ENCODE measurements at places on chromosomes 4 and X.

DNA sequence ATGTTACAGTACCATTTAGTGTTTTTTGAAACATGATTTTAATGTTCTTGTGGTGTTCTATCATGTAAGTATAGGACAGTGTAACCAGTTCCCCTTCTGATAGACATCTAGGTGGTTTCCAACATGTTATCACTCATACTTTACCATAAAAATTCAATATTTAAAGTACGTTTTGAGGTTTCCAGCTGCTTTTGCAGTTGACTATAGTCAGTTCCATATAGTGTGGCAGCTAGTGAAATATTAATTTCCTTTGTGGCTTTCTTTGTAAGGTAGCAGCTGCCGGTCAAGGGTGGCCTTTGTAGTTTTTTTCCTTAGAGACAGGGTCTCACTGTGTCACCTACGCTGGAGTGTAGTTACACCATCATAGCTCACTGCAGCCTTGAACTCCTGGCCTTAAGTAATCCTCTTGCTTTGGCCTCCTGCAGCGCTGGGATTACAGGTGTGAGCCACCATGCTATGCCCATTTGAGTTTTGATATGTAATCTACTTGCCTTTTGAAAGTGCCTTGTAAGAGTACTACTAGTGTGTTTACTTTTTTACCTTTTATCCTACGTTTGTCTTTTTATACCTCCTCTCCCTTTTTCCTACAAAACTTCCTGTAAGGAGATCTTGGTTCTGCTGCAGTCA lies 63.0 kb downstream of the ARHGAP10 start:
- DNase-seq: peak; percentile 56

DNA sequence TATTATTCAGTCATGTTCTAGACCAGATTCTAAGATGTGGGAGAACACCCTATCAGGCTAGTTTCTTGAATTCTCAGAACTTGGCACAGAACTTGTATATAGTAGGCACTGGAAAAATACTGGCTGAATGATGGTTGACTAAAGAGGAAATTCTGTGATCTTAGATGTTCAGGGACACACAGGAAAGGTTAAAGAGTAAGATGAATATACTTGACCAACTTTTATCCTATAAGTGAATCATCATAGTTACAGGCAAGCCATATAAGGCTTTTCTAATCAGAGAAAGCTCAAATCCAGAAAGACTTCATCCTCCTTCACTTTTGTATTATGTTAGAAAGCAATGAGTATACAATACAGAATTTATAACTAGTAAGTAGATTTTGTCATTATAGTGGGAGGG lies 53.8 kb downstream of the SEPTIN11 start:
- peak; percentile 29 for DNase-seq

GRCh38 chr4:88725986-88726385 lies 28.4 kb upstream of the NAP1L5 start:
- no peak for DNase-seq

DNA sequence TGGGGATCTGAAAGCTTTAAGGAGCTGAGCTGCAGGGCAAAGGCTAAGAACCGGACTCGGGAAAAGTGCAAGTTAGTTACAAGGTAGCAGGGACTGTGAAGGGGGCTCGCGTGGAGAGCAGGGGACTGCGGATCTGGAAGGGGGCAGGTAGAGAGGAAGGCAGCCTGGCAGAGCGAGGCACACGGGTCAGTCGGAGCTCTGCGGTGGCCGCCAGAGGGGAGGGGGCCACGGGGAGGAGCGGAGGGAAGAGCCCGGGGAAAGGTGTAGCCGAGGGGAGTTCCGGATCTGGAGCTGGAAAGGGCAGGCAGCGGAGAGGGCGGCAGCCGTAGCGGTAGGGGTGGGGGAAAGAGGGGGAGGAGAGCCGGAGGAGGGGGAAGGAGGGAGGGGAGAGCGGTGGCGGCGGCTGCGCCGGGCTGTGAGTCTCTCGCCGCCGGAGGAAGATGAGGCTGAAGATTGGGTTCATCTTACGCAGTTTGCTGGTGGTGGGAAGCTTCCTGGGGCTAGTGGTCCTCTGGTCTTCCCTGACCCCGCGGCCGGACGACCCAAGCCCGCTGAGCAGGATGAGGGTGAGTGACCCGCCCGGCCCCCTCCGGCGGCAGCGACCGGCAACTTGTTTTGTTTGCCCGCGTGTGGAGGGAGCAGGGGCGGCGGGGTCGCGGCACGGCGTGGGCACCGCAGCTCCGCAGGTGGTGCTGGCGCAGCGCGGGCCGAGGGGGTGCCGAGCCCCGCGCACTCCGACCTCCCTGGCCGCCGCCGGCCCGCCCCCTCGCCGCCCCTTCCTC lies at the start of gene GALNT7:
Gene GALNT7 (plus strand): TSS at position 416 of the 782 bp plus-strand sequence. CDS start 25 bp downstream, at position 441.
- DNase-seq: peak; percentile 69

- no peak for DNase-seq
These were observed 847.7 kb upstream of the INTU start for GRCh38 chr4:126784966-126785580.

GRCh38 chr4:22515145-22515887 lies 550 bp downstream of the ADGRA3 start:
- peak; percentile 22 for DNase-seq

- DNase-seq: no peak
These were observed 54.6 kb downstream of the MTNR1A start for GRCh38 chr4:186500721-186501304.

DNA sequence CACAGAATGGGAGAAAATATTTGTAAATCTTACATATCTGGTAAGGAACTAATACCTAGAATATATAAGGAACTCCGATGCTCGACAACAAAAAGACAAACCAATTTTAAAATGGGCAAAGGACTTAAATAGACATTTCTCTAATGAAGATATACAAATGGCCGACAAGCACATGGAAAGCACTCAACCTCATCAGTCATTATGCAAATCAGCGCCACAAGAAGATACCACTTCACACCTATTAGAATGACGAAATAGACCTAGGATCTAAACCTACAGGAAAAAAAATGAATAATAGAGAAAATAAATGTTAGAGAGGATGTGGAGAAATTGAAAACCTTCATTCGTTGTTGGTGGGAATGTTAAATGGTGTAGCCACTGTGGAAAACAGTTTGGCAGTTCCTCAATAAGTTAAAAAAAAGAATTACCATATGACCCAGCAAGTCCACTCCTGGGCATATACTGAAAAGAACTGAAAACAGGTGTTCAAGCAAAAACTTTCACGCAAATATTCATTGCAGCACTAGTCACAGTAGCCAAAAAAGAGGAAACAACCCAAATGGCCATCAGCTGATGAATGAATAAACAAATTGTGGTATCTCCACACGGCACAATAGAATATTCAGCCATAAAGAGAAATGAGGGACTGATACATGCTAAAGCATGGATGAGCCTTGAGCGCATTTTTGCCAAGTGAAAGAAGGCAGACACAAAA lies 57.3 kb upstream of the WDR19 start:
- no peak for DNase-seq

DNA sequence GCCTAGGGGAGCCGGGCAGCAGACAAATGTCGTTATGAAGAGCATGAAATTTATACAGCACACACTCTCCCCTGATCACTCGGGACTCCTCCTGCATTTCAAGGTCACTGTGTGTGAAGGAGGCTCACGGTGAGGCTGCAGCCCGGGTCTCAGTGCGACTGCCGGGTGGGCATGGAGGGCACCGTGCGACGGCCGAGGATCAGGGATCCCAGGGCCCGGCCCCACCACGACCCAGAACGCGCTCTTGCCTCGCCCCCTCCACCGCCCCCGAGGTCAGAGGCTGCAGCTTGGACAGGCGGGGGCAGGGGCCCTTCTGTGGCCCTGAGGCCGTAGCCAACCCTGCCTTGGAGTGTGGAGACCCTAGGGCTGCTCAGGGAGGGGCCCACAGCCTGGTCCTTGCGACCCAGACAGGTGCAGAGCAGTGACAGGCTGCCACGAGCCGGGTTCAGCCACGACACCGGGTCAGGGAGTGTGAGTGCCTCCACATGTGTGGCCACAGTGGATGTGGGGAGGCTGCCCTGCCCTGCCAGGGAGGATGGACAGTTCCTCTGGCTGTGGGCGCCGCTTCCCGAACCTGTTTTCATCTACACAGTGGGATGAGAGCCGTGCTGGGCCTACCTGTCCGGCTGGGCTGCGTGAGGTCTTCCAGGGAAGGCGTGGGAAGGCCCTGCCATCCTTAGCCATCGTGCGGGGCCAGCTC lies 89.3 kb upstream of the NKX1-1 start:
- DNase-seq: no peak

GRCh38 chrX:5683996-5684395 lies 544.7 kb downstream of the NLGN4X start:
- no peak for DNase-seq

- peak; percentile 73 for DNase-seq
These were observed 35.9 kb upstream of the CXCL8 start for GRCh38 chr4:73704314-73705055.

DNA sequence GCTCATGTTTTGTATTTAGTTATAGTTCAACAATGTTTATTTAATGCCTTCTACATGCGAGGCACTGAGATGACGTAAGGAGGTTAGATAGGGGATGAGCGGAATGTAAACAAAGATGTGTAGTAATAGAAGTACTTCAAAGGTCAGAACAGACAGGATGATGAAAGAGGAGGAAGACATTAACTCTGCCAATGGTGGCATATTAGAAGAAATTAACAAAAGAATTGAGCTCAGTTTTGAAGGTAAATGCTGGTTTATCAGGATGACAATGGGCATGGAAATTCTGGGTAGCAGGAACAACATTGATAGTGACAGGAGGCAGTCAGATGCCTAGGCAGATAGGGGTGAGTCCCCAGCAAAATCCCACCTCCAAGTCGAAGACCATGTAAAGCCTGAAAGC lies 62.3 kb upstream of the PGRMC2 start:
- DNase-seq: no peak

GRCh38 chr4:80926891-80927290 lies 103.6 kb upstream of the BMP3 start:
- no peak for DNase-seq

DNA sequence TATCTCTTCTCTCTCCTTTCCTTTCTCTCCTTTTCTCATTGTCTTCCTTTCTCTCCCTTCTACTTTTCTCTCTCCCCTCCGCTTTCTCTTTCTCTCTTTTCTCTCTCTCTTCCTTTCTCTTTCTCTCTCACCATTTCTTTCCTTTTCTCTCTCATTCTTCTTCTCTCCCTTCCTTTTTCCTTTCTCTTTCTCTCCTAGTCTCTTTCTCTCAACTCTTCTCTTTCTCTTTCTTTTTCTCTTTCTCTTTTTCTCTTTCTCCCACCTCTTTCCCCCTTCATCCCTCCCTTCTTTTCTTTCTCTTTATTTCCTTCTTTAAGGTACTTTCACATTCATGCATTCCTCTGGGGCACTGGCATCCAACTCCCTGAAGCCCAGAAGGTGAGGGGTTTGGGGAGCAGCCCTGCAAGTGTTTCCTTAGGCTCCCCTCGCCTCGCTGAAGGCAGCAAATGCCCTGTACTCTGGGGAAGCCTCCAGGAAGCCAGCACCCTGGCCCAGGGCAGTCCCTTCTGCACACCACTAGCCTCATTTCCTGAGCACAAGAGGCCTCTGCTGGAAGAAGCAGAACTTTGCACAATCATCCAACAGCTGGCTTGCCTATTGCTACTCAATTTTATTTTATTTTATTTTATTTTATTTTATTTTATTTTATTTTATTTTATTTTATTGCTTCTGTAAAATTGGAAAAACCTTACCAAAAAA lies 124.2 kb downstream of the NFKB1 start:
- DNase-seq: peak; percentile 77

DNA sequence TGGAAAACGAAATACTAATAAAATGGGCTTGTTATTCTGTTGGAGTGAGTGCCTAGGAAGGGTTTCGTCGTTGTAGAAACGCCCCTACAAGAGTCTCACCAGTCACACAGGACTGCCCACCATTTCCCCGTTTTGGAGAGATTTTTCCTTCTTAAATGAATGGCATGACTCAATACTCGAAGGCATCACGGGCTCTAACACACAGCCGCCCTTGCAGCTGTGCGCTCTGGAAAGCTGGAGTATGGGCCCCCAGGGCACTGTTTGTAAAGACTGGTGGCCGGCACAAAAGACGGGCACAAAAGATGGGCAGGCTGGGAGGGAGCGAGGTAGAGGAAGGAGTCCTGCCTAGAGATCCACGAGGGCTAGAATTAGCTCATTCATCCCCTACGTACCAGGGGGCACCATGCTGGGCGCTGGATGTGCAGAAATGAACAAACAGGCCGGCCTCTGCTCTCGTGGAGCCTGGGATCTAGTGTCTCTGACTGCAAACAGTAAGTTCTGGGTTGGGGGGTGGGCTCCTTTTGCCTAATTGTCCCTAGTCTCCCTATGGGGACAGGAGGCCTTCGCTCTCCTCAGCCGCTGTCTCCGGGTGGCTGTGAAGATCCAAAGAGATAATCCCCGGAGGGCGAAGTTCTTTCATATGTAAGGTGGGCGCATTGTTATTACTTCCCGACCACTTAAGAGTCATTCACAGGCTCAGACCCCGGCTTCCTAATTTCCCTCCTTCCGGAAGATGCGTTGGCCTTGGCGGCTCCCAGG lies 1.0 kb upstream of the SFRP2 start:
- DNase-seq: no peak

DNA sequence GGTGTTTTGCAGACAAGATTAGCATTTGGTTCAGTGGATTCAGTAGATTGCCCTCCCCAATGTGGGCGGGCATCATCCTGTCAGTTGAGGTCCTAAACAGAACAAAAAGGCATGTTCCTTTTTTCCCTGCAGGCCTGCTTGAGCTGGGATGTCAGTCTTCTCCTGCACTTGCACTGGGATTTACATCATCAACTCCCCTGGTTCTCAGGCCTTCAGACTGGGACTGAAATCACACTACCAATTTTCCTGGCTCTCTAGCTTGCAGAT lies 278.9 kb upstream of the FTHL17 start:
- no peak for DNase-seq

- DNase-seq: peak; percentile 29
These were observed 193.6 kb upstream of the BANK1 start for GRCh38 chr4:101596781-101597552.

DNA sequence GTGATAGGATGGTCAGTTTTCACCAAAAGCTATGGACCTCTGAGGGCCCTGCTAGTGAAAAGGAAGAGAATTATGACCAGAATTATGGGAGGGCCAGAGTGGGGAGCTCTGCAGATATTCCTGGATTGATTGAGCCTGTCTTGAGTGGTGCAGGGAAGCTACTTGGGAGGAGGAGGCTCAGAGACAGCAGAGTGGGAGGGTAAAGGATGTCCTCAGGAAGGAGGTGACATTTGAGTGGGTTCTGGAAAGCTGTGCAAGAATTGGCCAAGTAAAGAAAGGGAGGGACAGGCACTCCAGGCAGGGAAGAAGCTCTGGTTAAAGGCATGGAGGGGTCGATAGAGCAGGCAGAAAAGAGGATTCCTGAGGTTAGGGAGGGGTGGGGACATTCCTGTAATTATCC lies 24.1 kb downstream of the RNF4 start:
- no peak for DNase-seq

DNA sequence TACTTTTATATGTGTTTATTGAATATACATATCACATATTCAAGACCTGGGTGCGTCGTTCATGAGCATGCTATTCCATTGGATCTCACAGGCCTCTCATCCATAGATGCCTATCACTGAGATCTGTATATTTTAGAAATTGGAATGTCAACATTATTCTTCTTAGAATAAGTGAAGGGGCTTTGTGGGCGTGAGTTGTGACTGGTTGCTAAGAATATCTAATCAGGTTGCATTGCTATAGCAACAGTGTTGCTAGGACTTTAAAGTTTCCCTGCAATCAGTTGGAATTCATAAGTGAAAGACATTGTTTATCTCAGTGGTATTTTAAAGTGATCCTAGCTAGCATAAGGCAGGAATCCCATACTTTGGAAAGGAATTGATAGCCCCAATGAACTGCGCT lies 36.7 kb upstream of the ANK2 start:
- no peak for DNase-seq
